ENCODE measurements at places on chromosomes 2 and 18.

GRCh38 chr2:147547440-147547839 lies 297.4 kb upstream of the ACVR2A start:
- no peak for DNase-seq

GRCh38 chr2:158493458-158493857 lies 36.7 kb downstream of the PKP4 start:
- DNase-seq = no peak

DNA sequence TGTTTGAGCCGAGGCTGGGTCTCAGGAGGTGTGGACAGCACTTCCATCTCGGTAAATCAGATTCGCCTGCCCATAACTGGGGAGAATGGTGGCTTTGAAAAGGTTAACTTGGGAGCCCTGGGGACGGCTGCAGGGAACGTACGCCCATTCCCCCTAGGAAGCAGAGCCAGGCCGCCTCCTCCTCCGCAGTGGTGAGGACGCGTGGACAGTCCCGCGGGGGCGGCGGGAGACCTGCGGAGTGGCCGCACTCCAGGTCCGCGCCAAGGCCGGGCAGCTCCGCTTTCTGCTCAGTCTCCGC lies 845 bp upstream of the MYCN start:
- no peak for DNase-seq

DNA sequence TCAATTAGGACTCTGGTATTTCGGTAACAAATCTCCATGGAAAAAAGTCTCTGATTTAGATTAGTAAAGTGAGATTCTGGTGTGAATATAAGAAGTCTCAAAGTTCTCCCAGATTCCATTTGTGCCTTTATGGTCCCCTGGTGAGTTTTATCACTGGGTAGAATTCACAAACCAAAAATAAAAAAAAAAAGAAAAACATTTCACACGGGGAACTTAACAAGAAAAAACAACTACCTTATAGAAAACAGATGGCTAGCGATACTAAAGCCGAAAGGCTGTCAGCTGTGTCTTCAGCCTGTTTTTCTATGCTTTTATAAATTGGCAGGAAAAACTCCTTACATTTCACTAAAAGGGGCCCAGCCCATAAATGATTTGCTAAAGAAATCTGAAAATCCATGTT lies 50.6 kb downstream of the COL5A2 start:
- no peak for DNase-seq

- DNase-seq = no peak
Measured at GRCh38 chr18:45793264-45793965, 32.1 kb upstream of the SIGLEC15 start.

Measured in H54 (cell line).